Stimulated activated CD8-positive, alpha-beta memory T cell treated with anti-CD3 and anti-CD28 coated beads, Interleukin-2, amount 100 ng/mL, for 1 hour (primary cell): ENCODE measurements at places on chromosomes 11 and 22.

DNA sequence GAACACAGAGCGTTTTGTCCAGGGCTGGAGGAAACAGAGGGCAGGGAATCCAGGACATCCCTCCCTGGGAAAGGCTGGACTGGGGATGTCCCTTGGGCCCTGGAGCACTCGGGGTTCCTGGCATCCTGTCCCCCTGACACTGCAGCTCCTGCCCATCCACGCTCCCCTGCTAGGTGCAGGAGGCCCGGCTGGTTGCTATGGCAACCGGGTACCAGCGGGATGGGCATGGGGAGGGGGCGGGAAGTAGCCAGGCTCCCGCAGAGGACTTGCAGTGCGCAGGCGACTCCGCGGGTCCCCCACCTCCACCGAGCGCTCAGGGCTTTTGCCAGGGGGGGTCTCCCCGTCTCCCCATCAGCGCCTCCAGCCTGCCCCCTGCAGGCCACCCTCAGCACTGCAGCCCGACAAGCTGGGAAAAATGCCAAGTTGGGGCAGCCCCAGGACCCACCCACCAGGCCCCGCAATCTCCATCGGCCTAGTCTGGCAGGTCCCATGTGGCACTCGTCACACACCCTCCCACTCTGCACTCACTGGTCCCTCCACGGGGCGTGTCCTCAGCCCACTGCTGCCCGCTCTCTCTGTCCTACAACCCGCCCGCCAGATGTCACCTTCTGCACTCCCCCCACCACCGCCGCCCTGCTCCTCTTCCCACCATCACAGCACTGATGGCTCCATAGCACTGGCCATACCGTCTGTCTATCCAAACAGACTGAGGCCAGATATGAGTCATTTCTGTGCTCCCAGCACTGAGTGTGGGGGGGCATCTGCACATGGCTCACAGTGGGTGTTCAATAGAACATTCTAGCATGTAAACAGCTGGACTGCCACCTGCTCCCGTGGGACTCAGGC lies 31.5 kb downstream of the KIAA0930 start:
- DNase-seq, result no peak

- DNase-seq, result no peak
These were observed 55.3 kb upstream of the FBXO3 start for GRCh38 chr11:33829430-33830141.

- DNase-seq, result no peak
These were observed 13.1 kb downstream of the TREH start for GRCh38 chr11:118666371-118666770.

DNA sequence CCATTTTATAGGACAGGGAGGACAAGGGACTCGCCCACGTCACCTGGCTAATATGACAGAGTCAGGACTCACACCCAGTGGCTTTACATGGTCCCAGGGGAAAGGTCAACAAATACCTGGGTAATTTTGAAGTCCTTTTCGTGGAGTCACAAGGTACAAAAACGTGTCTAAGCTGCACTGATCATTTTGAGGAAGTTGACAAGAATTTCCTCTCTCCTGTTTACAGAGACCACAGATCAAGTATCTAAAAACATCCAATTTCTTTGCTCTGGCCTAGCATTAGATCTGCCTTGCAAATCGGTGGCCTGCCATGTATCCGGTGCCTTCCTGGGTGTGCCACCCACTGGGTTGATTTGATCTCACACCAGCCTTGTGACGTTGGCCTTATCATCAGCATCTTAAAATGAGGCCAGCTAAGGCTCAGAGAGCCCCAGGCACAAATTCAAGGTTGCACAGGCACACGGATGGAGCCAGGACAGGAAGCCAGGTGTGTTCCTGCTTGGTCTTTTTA lies 17.6 kb downstream of the GDPD5 start:
- no peak for DNase-seq

DNA sequence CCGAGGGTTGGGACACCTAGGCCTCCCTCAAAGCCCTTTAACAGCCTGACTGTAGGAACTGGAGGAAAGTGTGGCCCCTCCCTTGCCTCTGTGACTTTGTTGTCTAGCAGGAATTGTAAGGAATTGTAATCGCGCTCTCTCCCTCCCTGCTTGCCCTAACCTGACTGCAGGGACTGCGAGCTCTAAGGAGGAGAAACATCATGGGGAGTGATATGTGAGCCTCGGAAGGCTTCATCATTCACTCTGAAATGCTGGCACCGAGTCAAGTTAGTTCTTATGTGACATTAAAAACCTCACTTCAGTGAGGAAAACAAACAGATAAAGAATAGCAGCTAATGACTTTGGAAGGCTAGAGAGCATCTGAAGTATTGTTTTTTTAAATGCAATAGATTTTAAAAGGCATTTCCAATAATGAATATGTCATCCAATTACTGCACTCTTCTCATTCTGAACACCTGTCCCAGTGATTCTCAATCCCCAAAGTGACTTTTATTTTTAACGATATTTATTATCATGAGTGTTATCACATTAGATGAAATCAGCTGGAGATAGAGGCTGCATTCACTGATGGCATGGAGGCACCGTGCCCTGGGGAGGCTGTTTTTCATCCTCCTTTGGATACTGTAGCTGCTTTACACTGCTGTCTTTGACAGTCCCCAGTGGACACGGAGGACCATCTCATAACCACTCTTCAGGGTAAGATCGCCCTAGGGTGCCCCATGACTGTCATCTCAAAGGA lies 58.5 kb upstream of the NTM start:
- DNase-seq, result no peak

- peak; percentile 48 for DNase-seq
These were observed 123.6 kb downstream of the ABTB2 start for GRCh38 chr11:34234086-34234740.

GRCh38 chr22:20392983-20393704 lies 807 bp upstream of the ZNF74 start:
- no peak for DNase-seq

GRCh38 chr11:122816761-122817520 lies 21.4 kb upstream of the CRTAM start:
- DNase-seq, result no peak

GRCh38 chr11:115193914-115194801 lies 310.1 kb downstream of the CADM1 start:
- no peak for DNase-seq

- DNase-seq, result no peak
These were observed 10.0 kb upstream of the TMEM191C start for GRCh38 chr22:21457023-21457787.

DNA sequence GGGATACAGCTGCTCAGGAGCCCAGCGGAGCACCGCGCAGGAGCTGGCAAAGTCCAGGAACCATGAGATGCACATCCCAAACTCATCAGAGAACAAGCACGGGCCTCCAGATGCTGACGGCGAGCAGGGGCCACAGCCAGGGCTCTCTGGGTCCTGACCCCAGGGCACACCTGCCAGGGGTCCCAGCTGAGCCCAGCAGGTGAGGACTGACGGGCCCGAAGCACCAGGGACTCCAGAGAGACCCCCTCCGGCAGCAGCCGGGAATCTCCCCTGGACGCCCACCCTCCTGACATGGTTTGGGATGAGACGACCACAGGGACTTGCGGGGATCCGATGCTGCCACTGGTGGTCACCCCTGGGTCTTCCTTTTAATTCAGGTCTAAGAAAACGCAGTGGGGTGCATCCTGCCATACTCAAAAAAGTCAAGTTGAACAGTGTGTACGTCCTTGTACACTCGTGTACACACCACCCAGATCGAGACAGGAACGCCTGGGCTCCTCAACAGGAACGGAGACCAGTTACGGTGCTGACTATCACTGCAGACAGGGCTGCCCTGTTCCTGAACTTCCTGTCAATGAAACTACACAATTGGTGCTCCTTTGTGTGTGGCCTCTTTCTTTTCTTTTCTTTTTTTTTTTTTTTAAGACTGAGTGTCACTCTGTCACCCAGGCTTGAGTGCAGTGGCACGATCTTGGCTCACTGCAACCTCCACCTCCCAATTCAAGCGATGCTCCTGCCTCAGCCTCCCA lies 21.9 kb downstream of the TTLL8 start:
- DNase-seq, result no peak

DNA sequence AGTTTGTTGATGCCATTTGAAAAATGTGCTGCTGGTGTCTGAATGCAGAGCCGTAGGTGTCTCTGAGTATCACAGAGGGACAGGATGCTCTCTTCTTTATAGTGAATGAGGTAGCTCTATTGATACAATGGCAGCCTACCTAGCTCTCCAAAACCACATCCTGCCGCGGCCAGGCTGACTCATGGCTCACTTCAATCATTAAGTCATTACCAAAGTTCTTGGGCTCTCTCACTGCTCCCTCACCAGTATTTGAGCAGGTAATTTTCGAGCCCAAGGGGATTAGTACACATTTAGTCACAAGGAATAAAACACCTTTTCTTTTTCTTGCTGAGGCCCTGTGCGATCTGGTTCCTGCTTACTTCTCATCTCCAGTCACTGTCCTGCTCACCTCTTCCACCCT lies 509.0 kb upstream of the LARGE1 start:
- DNase-seq, result no peak

- DNase-seq, result no peak
These were observed 25.4 kb downstream of the NEU3 start for GRCh38 chr11:75014129-75014528.

DNA sequence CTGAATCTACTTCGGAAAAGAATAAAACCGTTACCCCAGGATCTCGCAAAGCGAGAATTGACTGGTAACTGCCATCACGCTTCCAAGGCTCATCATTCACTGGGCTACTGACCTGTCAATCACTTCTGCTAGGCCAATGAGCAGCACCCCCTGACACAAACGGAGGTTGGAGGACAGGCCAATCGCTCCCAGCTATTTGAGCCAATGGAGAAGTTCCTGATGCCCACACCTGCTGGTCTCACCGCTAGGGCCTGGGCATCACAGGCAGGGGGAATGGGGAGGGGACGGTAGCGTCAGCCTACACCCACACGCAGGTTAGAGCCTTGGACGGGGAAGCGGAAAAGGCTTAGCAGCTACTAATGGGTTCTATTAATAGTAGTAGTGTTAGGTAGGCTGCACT lies 56.7 kb upstream of the CHST1 start:
- no peak for DNase-seq

DNA sequence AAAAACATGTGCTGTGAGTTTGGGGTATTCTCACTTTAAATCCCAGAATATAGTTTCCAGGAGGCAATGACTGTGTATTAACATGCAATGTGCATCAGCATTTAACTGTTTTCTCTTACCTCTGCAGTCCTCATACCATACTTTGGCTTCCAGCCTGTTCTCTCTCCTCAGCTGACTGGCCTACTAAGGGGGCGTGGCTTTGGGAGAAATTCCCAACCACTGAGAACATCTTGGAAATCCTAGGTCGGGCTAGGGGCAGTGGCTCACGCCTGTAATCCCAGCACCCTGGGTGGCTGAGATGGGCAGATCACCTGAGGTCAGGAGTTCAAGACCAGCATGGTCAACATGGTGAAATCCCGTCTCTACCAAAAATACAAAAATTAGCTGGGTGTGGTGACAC lies 13.5 kb upstream of the ZC3H12C start:
- DNase-seq, result no peak

- DNase-seq, result no peak
These were observed 54.6 kb downstream of the CTSC start for GRCh38 chr11:88282747-88283515.

- DNase-seq, result no peak
These were observed 16.6 kb downstream of the CAVIN3 start for GRCh38 chr11:6303661-6304060.

- no peak for DNase-seq
These were observed 33.4 kb downstream of the ADM start for GRCh38 chr11:10338287-10338686.

DNA sequence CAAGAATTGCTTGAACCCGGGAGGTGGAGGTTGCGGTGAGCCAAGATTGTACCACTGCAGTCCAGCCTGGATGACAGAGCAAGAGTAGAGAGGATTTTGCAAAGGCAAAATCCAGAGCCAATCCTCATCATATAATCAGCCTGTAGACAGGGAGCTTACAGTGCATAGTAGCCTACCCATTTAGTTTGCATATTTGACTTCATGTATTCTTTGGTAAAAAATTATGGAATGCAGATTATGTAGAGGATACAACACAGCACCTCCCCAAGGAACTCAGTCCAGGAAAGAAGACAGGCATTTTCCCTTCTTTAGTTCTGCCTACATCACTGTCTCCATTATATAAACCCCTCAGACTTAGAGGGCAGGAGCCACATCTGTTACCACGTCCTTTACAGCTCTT lies 39.7 kb upstream of the YWHAH start:
- DNase-seq, result no peak

- DNase-seq, result no peak
These were observed 512 bp downstream of the SH3BP1 start for GRCh38 chr22:37639771-37640590.

DNA sequence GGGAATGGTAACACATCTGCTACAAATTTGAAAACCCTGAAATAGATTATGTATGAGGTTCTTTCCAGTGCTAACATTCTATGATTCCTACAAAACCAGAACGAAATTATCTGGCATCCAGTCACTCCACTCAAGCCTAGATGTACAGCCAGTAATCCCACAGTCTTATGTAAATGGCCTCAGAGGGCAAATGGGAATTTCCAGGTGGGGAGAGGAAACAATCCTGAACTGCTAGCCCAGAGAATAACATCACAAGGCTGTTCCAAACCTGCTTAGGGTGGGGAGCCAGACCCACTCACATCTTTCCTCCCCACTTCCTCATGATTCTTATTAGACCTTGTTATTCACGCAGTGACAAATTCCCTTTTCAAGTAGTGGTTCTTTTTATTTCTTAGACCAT lies 3.5 kb downstream of the FIBIN start:
- no peak for DNase-seq

GRCh38 chr11:40023724-40024123 lies 1435.7 kb downstream of the LRRC4C start:
- DNase-seq, result no peak

DNA sequence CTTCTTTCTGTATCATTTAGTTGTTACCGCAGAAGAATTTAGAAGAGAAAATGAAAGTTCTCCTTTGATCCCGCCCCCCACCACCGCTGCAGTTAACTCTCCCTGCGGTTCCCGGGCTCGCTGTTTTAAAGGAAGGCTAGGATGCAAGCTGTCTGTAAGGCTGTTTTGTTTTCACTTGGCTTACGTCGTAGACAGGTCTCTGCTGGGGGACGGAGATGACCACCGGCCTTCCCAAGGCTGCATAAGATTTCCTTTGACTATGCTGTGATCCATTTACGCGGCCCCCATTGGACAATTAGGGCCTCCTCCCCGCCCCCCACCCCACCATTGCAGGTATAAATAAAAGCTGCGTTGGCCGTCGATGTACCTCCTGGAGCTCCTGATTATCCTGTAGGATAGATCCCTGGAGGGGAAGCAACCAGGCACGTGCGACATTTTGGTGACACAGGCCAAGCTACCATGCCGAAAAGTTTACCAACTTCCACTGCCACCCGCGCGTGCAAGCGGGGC lies 1.4 kb upstream of the CPT1A start:
- DNase-seq, result no peak

- DNase-seq, result no peak
These were observed 102.0 kb downstream of the INSC start for GRCh38 chr11:15216678-15217077.

DNA sequence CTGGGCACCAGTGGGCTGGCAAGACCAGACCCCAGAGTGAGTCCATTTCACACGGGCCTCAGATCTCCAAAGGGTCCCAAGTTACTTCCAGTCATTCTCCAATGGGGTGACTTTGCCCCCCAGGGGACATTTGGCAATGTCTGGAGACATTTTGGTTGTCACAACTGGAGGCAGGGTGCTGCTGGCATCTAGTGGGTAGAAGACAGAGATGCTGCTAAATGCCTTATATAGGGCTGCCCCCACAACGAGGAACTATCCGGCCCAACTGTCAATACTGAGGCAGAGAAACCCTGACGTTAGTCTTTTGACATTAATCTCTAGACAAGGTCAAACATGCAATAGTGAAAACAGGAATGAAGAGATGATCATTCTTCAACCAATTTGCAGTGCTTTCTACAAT lies 6.4 kb downstream of the RTN4RL2 start:
- no peak for DNase-seq

GRCh38 chr11:122788781-122789535 lies 49.3 kb upstream of the CRTAM start:
- no peak for DNase-seq
